ENCODE measurements at places on chromosomes 2 and 18.
A peak's percentile ranks its signal among the peaks of the same experiment; 100 is the strongest.

GRCh38 chr2:97751752-97752151, 38.4 kb downstream of the ZAP70 start:
- peak; percentile 21 for DNase-seq

DNA sequence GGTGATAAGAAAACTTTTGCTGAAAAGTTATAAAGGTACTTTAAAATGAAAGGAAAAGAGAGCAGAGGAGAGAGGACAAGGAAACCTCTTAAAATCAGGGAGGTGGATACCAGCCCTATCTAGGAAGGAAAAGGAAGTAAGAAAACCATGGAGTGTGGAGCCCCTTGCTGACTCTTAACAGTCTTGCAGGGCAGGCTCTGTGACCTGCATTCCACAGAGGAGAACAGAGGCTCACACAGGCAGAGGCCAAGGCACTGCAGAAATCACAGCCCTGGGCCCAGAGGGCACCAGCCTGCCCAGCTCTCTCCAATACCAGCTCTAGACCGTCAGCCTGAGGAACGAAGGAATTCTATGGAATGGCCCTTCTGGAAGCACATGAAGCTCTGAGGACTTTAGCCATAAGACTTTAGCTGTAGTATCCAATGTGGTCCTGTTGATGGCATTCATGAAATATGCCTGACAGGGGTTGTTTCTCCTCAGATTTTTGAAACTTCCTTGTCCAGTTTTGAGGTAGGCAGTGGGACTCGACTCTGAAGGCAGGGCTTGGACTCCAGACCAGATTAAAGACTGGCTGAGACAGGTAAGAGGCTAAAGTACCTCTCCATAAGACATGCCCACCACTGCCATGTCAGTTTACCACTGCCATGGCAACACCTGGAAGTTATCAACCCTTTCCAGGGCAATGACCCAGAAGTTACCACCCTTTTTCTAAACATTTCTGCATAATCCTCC, 216.3 kb downstream of the ANAPC1 start:
- DNase-seq: peak; percentile 60

DNA sequence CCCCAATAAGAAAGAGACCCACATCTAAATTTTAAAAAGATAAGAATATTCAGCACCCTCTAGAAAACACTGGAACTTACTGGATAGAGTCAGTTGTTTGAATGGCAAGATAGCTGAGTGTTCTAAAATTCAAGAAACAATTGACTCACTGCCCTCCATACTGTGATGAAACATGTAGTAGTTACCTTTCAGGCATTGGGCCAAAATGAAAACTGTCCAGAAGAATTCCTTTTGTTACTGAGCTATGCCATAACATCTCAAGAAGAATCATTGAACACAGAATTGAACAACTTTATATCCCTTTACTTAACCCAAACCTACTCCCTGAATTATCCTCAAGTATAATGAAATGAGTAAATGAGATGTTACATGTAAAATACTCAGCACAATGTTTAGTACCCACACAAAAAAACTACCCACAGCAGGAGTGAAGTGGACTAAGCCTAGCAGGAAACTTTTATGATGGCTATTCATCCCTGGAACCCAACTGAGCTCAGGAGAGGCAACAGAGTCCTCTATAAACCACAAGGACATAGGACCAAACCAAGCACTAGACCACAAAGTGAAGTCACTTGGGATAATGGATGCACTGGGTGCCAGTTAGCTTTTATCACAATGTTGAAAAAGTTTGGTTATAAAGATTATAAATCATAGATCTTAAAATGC, 32.7 kb downstream of the RBM43 start:
- peak; percentile 48 for DNase-seq

DNA sequence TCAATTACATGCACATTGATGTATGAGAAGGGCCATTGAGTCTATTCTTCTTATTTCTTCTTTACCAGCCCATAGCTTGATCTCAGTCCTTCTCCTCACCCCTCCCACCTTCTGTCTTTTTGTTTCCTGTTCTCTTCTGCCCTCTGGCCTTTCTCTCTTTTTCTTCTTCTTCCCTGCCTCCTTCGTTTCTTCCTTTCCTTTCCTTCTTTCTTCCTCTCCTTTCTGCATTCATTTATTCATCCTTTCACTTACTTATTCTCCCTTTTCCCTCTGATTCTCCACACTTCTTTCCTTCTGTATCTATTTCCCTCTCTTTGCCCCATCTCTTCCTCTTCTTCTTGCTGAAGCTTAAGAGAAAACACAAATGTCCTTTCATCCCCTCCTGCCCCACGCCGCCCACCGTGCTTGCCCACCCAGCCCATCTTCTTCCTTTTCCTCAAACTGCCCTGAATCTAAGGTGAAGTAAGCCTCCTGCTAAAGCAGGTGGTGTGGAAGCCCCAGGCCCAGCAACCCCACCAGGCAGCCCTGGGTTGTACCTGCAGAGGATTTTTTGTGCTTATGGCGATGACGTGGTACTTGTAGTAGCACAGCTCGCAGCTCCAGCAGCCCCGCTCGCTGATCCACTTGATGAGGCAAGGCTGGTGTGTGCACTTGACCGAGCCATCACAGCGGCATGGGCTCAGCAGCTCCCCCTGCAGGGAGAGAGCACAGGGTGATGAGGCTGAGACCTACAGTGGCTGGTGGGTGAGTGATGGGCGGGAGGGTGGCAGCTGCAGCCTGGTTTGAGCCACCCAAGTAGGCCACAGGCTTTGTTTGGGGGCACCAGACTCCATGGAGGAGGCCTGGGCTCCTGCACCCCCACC, 89.0 kb downstream of the MARCHF4 start:
- DNase-seq: no peak

- DNase-seq: no peak
Measured at GRCh38 chr18:7980656-7981055, 413.5 kb downstream of the PTPRM start.

DNA sequence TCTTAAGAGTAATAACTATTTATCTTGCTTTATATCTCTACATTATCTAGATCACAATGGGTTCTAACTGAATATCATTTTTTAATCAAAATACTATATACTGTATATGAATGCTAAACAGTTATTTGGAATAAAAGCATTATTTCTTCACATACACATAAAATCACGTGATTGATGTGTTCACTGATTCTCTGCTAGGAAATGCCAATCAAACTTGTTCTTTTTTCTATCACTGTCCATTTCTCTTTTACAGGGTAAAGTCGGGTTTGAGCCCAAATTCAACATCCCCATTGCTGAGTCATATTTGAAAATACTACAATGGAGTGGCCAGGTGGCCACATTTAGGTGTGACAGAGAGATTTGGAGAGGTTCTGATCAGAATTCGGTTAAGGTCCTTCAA, 1114.0 kb upstream of the PIK3C3 start:
- no peak for DNase-seq

DNA sequence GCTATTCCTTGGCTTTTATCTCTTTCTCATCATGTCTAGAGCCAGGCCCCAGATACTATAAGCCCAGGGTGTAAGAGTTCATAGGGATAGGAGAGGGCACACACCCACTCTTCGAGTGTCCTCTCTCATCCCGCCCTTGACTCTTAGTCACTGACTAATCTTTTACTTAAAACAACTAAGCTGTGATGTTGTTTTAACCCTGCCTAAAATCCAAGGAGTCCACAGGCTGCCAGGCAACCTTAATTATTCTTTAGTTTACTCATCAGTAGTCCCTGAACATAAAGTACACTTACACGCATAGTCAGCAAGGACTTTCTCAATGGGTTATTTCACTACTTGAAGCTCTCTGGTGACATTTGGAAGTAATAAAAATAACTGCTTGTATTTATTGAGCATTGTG, 28.4 kb downstream of the GREB1L start:
- peak; percentile 71 for DNase-seq

DNA sequence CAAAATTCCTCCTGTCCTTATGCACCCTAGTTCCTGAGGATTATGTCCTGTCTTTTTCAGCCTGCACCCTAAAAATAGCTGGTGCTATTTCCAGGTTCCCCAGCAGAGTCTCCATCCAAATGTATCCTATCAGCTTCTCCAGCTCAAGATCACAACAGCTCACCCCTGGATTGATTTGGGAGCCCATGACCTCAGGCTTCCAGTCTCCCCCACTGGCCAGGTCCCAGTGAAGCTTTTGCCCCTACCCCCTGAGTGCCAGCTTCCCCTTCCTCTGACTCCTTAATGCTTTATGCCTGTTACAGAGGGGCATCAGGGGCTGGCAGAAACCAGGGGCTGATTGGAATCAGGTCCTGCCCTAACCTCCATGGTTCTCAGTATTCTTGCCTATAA, 76.9 kb upstream of the DAPL1 start:
- no peak for DNase-seq

DNA sequence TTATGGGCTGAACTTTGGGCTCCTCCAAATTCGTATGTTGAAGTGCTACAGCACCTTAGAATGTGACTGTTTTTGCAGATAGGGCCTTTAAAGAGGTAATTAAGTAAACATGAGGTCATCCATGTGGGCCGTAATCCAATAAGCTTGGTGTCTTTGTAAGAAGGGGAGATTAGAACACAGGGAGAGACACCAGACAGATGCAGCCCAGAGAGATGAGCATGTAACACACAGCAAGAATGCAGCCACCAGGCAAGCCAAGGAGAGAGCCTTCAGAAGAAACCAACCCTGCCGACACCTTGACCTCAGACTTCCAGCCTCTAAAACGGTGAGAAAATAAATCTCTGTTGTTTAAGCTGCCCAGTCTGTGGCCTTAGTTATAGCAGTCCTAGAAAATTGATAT, 74.3 kb downstream of the HRH4 start:
- DNase-seq: no peak
